ENCODE measurements at places on chromosomes 7 and 10.

DNA sequence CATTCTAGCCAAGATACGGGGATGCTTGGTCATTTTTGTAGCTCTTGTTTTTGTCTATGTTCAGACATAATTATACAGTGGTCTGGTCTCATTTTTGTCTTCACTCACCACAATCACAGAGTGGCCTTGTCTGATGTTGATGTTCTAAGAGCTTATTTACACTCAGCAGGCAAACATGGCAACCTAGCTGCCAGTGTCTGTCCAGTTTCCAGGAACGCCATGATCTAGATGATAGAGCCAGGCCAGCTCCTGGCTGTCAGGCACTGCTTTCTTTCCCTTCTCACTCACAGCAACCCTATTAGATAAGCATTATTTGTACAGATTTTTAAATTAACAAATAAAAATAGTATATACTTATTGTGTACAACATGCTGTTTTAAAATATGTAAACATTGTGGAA, 98.6 kb upstream of the PHF14 start:
- no peak for DNase-seq

DNA sequence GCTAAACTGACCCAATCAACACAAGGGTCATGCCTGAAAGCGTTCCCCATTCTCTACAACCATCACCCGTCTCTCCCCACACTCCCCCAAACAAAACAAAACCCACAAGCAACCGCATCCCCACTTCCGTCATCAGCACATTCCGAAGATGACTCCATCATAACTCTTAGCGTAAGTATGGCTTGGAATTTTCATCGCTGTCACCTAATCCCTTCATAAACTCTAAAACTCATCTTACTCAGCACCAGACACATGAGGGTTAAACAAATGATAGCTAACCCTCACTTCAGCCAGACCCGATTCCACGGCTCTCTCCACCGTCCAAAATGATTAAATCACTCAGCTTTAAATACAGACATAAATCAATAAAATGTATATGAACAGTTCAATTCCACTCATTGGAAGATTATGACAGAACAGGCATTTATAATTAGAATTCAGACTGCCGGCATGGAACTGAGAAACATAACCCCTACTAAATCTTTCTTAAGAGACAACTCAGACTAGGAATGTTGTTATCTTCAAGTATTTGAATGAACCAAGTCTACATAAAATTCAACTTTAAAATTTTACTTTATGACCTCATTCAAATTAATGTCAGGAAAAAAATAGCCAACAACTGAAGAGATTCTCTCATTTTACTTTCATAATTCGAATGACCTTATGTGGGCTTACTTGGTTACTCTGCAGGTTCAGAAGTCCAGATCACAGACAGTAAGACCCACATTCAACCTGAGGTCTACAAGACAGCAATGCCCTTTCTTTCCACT, 215.9 kb downstream of the PARD3 start:
- peak; percentile 23 for DNase-seq

GRCh38 chr10:13183625-13184024, 22.3 kb downstream of the MCM10 start:
- no peak for DNase-seq

- DNase-seq, result no peak
Observed at GRCh38 chr7:36606153-36606975, 117.9 kb downstream of the AOAH start.

- no peak for DNase-seq
Observed at GRCh38 chr7:5360971-5361370, 62.7 kb downstream of the TNRC18 start.

DNA sequence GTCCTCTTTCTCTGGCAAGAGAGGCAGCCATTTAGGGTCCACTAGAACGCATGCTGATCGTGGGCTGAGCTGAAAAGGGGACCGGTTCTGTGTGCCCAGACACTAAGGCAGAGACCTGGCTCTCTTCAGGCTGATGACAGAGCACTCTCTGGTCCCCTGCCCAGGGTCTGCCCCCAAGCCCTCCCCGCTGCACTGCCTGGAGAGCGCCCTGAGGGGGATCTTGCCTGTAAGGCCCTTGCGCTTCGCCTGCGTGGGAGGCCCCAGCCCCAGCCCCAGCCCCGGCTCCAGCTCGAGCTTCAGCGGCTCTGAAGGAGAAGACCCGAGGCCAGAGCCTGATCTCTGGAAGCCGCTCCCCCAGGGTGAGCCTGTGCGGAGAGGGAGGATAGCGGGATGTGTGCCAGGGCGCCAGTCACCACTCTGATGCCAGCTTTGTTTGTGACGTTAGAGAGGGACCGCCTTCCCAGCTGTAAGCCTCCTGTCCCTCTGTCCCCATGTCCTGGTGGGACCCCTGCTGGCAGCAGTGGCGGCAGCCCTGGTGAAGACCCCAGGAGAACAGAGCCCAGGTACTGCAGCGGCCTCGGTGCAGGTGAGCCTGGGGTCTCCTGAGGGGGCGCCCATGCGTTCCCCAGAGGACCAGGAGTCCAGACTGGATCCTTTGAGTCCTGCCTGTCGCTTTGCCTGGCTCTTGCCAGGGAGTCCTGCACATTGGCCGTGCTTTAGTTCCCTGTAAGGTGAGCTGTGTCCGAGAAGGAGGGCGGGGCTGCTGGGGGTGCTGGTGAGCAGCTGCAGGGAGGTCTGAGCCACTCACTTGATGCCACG, 43.2 kb downstream of the ZNF467 start:
- DNase-seq, result no peak

- no peak for DNase-seq
Observed at GRCh38 chr7:105909742-105910141, 33.3 kb upstream of the ATXN7L1 start.

GRCh38 chr10:54797636-54798321, 3.3 kb downstream of the PCDH15 start:
- peak; percentile 81 for DNase-seq

DNA sequence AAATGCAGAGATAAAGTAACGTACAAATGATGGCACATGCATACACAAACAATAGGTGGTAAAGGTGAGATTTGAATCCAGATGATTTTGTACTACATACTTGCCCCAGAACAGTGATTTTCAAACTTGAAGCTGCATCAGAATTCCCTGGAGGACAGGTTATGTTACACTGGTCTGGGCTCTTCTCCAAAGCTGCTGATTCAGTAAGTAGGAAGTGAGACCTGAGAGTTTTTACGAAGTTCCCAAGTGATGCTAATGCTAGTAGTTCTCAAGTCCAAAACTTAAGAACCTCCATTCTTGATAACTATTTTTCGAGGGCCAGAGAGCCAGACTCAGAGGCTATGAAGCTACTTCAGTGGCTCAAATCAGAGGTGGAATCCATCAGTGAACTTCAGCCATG, 159.0 kb upstream of the POM121L12 start:
- DNase-seq, result no peak

GRCh38 chr10:110101464-110102144, 93.8 kb downstream of the ADD3 start:
- no peak for DNase-seq

DNA sequence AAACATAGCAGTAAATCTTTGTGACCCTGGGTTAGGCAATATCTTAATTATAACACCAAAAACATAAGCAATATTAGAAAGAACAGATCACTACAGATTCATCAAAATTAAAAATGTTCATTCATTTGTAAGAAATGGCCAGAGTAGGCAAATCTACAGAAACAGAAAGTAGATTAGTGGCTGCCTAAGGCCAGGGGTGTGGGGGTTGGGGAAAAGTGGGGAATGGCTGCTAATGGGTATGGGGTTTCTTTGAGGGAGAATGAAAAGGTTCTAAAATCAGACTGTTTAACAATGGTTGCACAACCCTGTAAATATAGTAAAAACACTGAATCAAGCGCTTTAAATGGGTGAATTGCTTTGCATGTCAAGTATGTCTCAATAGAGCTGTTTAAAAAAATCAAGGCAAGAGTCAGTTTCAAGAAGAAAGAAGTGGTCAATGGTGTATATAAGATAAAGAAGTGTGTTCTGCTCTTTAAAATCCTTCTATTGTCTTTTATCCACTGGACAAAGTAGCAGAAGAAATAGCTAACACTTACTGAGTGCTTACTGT, 42.6 kb downstream of the CDK6 start:
- DNase-seq, result no peak

- no peak for DNase-seq
Observed at GRCh38 chr10:17713758-17714157, 38.2 kb upstream of the TMEM236 start.

- no peak for DNase-seq
Observed at GRCh38 chr10:88893611-88894010, 13.6 kb downstream of the STAMBPL1 start.

GRCh38 chr10:124285587-124286527, 132.9 kb downstream of the OAT start:
- DNase-seq, result peak; percentile 71

DNA sequence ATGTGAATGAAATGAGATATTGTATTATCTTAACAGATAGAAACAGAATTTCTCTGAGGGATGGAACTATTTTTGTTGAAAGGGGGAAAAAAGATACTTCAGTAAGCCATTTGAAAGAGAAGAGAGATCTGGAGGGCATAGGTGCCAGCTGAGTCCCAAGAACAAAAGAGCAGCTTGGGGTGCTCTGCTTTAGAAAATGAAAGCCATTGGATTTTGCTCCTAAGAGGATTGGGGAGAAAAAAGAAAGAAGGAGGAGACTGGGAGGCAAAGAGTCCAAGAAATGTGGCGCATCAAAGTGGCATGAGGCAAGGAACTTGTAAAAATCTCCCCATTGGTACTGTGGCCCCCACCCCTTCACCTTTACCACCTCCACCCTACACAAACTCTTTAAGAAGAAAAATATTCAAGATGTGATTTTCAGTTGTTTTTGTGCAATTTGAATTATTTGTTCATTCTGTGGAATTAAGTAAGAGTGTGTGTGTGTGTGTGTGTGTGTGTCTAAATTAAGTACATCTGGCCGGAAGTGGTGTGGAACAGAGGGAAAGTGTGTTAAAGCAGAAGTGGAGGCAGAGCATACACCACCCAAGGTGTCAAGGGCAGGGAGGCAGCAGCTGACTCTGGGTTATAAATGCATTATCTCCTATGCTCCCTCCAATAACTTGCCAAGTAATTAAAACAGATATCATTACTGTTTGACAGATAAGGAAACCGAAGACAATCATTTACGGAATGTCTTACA, 9.9 kb upstream of the GNAI1 start:
- no peak for DNase-seq

GRCh38 chr7:4241791-4242190, 440.3 kb upstream of the FOXK1 start:
- DNase-seq, result no peak

GRCh38 chr7:2905500-2905899, 61.4 kb upstream of the GNA12 start:
- no peak for DNase-seq

GRCh38 chr10:28744069-28744768, 66.9 kb downstream of the BAMBI start:
- no peak for DNase-seq

DNA sequence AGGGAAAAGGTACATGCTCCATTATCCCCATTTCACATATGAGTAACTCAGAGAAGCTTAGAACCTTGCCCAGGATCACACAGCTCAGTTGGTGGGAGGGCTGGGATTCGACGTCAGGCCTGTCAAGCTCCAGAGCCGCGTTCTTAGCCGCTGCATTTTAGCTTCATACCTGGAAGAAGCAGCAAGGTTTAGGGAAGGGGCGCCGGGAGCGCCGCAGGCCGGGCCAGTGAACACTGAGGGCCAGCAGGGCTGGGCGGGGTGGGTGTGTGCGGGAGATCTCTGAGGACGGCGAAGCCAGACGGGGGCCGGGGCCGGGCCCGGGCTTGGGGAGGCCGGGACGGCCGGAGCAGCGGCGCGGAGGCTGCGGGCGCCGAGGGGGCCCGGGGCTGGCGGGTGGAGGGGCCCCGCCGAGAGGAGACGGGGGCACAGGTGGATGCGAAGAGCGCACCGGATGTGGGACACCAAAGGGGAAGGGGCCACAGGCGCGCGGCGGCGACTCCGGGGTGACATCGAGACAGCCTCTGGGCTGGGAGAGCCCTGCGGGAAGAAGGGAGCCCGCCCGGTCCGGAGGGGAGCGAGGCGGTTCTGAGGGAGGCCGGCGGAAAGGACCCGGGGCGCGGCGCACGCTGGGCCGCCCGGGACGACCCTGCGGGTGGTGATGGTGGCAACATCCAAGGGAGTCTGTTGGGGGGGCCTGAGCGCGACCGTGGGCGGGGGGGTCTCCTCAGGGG, 498 bp downstream of the NDST2 start:
- peak; percentile 17 for DNase-seq

DNA sequence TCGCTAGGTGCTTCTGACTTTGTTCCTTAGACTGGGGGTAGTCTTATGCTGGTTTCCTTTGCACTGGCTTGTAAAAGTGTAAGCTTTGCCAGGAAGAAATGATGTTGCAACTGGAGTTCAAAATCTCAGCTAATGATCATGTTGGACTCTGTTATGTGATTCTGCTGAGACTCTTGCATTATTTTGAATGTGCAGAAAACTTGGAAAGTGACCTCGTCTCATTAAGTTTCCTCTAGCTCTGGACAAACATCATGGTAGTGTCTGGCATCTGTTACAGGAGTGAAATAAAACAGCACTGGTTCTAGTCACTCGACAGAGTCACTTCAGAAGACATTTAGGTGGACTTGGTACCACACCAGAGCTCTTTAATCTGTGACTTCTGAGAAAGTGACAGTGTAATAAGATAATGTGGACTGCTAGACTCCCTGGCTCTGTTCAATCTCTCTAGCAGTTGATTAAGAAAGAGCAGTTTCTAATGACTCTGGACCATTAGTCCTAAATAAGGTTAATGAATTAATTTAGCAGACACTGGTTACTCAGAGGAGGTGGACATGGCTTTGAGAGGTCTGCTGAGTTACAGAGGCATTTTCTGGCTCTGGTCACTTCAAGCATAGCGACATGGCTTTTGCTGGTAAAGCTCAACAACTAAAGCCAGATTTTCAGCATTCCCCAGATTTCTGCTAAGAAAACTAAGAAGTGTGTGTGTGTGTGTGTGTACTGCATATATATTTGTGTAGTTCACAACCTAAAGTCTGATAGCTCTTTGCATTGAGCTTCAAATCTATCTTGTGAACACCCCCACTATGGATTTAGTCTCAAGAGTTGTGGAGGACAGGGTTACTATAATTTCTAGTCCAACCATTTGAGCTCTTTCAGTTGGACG, 2.0 kb downstream of the NRP1 start:
- no peak for DNase-seq

- DNase-seq, result no peak
Observed at GRCh38 chr10:128463991-128464760, 338.0 kb upstream of the MKI67 start.
